Fibroblast of skin of right biceps (primary cell): ENCODE measurements at places on chromosomes 1 and 21.
A peak's percentile ranks its signal among the peaks of the same experiment; 100 is the strongest.

DNA sequence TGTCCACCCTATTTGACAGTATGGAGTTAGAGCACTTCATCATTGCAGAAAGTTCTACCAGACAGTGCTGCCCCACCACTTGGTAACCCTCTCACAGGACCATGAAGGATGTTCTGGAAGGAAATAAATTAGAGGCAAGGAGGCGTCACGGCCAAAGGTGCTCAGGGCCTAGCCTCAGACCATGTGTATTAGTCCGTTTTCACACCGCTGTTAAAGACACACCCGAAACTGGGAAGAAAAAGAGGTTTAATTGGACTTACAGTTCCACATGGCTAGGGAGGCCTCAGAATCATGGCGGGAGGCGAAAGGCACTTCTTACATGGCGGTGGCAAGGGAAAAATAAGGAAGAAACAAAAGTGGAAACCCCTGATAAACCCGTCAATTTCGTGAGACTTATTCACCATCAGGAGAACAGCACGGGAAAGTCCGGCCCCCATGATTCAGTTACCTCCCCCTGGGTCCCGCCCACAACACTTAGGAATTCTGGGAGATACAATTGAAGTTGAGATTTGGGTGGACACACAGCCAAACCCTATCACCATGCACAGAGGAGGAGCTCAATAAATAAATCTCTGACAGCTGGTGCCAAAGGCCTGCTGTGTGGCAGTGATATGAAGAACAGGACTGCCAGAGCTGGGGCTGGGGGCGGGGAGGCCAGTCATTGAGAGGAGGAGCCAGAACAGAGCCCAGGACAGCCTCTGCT, 75.8 kb downstream of the FHAD1 start:
- DNase-seq: no peak

- no peak for DNase-seq
Observed at GRCh38 chr1:228178737-228179684, 13.4 kb downstream of the IBA57 start.

DNA sequence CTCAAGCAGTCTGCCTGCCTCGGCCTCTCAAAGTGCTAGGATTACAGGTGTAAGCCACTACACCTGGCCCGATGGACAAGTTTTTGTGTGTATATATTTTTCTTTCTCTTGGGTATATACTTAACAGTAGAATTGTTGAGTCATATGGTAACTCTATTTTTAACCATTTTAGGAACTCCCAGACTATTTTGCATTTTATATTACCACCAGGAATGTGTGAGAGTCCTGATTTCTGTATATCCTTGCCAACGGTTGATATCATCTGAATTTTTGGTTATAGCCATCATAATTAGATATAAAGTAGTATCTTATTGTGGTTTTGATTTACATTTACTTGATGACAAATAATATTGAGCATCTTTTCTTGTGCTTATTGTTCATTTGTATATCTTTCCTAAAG, 20.7 kb downstream of the FNBP1L start:
- DNase-seq: peak; percentile 70

GRCh38 chr1:214514032-214514818, 37.2 kb downstream of the PTPN14 start:
- DNase-seq: peak; percentile 37

DNA sequence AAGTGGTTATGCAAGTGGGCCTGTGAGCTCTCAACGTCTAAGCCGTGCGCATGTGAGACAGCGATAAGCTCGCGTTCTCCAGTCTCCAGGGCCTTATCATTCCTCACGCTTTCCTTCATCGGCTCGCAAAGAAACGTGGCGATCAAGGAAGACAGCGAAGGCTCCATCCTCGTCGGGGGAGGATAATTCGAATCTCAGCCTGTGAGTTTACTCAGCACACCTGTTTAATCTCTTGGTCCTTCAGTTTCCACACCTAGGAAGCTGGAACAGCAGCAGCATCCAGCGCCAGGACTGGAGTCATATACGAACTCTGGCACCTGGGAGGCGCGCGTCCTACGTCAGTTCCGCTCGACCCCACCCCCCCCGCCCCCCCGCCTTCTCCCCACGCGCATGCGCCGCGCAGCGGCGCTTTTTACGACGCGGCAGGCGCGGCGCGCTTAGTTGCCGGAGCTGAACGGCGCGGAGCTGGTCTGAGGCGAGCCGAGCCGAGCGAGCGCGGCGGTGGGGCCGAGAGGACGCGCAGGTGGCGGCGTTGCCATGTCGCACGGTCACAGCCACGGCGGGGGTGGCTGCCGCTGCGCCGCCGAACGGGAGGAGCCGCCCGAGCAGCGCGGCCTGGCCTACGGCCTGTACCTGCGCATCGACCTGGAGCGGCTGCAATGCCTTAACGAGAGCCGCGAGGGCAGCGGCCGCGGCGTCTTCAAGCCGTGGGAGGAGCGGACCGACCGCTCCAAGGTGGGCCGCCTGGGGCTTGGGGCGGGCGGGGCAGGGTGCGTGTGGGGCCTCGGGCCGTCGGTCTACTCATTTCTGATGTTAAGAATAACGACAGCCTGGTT, at the start of gene PITHD1:
Gene PITHD1, plus strand, starts transcription at position 440 of the 836 bp plus-strand sequence. Its CDS starts 98 bp downstream, at position 538.
- peak; percentile 83 for DNase-seq

DNA sequence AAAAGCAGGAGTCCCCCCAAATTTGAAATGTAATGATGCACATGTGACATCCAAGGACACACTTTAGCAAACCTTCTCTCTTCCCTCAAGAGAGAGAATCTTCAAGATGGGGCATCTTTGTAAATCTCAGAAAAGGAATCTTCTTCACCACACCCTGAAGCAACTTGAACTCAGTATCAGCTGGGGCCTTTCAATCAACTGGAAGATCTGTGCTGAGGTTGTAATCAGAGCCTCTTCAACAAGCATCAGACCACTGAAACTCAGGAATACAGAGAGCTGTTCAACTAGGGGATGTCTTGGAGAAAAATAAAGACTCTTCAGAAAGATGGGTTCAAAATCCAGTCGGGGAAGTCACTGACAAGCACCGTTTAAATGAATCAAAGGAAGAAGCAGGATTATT, 92.5 kb upstream of the CAMK1G start:
- no peak for DNase-seq

- no peak for DNase-seq
Observed at GRCh38 chr1:39852876-39853275, 30.4 kb downstream of the TRIT1 start.

DNA sequence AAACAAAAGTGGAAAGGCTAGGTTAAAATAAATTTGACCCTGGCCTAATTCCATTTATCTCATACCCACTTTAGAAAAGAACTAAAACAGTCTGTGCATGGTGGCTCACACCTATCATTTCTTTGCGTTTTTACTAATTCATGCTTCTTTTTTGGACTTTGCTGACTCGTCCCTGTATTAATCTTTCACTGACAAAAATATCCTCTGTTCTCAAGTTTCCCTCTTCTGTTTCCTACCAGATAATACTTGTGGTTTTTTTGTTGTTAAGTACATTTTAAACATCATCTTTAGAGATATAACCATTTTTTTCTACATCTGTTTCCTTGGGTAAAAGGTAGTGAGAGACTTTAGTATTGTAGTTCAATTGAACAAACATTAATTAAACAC, 11.5 kb downstream of the CNST start:
- peak; percentile 44 for DNase-seq

DNA sequence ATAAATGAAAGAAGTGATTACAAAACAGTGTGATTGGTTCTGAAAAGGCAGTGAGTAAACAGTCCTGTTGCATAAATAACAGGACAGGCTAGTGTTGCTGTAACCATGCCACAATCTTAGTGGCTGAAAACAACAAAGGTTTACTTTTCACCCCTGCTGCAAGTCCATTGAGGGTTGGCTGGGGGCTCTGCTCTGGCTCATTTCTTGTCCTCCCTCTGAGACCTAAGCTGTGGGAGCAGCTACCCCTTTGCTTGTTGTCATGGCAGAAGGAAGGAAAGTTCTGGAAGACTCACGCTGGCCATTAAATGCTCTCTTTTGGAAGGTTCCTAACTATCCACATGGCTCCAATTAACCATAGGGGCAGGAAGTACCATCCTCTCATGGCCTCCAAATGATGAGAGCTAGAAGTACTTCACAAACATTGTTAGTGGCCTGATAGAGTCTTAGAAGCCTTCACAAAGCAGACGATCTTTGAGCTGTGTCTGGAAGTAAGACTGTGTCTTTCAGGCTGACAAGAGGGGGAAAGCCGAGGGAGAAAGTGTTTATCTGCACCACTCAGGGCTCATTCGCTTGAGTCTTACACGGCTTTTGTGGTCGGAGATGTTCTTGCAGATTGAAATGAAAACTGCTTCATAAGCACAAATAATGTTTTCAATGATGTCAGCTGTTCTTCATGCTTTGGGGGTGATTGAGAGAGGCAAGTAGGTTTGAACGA, 11.9 kb downstream of the RCSD1 start:
- no peak for DNase-seq
